ENCODE measurements at places on chromosomes 6 and 20.

- DNase-seq = no peak
Observed at GRCh38 chr20:21725892-21726291, 20.4 kb downstream of the PAX1 start.

- no peak for DNase-seq
Observed at GRCh38 chr6:20028143-20028542, 184.1 kb downstream of the MBOAT1 start.

DNA sequence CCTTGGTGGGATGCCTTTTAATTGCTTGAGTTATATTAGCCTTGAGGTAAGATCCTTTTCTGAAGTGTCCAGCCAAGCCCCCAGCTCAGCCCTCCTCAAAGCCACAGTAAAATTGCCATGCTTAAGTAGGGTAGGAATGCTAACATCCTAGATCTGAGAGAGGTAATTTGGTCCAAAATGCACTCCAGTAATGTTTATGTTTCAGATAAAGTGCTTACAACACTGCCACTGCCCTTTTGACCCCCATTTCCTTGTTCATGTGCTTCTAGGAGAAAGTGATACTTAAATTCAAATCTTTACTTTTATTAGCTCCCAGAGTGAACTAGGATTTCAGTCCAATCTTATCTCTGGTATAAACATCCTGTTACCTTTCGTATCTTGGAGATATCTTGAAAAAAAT, 318.0 kb downstream of the BMP2 start:
- DNase-seq = no peak

DNA sequence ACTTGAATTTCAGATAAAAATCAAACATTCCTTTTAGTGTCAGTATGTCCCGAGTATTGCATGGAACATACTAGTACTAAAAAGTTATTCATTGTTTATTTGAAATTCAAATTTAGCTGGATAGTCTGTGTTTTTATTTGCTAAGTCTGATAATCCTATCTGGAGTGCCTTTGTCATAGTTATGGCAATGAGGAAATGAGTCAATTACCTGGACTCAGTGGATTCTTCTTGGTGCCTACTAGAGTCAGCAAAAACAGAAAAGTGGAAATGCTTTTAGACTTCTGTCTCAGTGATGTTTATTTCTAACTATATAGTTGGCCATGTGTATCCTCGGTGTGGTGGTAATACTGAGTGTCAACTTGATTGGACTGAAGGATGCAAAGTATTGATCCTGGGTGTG, 121.3 kb upstream of the EEF1E1 start:
- DNase-seq = no peak

- no peak for DNase-seq
Observed at GRCh38 chr6:31624070-31624469, 3.6 kb downstream of the PRRC2A start.

GRCh38 chr6:6781172-6781872, 192.8 kb downstream of the LY86 start:
- DNase-seq = no peak

DNA sequence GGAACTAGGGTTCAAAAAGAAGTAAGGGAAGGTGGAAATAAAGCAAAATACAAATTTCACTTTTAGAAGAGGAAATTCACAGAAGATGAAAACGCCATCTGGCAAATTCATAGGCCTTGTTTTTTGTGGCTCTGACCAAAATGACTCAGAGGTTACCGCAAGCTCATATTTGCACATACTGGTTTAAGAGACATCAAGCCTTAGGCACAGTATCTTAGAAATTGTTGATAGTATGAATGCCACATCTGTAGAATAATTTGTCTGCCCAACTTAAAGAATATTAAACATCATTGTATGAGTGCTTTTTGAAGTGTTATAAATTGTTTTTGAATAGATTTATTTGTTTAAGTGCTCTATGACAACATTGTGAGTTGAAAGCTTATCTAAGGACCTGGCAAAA, 10.6 kb downstream of the TAAR1 start:
- peak; percentile 15 for DNase-seq

- no peak for DNase-seq
Observed at GRCh38 chr6:49552596-49552995, 2.1 kb downstream of the C6orf141 start.

Data from GM20000 (cell line).